ENCODE measurements at places on chromosomes 4 and X. TPM values are rescaled to one million over a fixed set of nuclear protein-coding genes. Genes with fewer than 3 reads are reported as not detected.

The HSFX3 gene
- total RNA-seq, result not detected

The FNIP2 gene
- 42.0 TPM for total RNA-seq

The CFAP47 gene
- 6.8 TPM for total RNA-seq

The GPR34 gene
- 8.4 TPM for total RNA-seq

The PPARGC1A gene
- 14.3 TPM for total RNA-seq

The WDFY3 gene
- 254 TPM for total RNA-seq

The ZNF674 gene
- 10.1 TPM for total RNA-seq

The PNMA5 gene
- 0.82 TPM for total RNA-seq

The ZNF157 gene
- total RNA-seq, result 5.4 TPM

The PLXNB3 gene
- total RNA-seq, result 3.3 TPM

The POU3F4 gene
- total RNA-seq, result 6.8 TPM

The HSFX1 gene
- total RNA-seq, result 3.0 TPM

All from cerebellum (tissue), 4 donors.